ENCODE measurements at places on chromosomes 4 and X.

DNA sequence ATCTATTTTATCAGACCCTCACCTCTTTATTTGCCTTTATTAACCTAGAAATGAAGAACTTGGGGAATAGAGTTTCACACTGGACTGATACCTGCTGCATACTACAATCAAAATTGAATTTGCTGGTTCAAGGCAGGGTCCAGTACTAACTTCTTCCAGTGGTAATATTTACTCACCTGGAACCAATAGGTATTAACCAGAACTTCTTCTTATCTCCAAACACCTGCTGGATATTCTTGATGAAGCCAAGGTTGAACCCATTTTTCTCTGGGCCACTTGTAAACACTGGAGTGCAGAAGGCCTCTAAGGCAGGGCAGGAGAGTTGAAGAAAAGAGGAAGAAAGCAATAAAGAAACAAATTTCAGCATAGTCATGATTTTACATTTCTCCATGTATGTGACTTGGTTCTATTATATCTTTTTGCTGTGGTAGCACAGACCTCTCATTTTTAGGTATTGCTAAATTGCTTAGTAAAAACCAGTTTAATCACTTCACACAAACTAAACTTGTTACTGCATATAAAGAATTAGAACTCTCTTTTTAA, 101.1 kb downstream of the ZDHHC15 start:
- DNase-seq, result no peak

- no peak for DNase-seq
These were observed 58.3 kb upstream of the GUCY1A1 start for GRCh38 chr4:155608225-155608885.

DNA sequence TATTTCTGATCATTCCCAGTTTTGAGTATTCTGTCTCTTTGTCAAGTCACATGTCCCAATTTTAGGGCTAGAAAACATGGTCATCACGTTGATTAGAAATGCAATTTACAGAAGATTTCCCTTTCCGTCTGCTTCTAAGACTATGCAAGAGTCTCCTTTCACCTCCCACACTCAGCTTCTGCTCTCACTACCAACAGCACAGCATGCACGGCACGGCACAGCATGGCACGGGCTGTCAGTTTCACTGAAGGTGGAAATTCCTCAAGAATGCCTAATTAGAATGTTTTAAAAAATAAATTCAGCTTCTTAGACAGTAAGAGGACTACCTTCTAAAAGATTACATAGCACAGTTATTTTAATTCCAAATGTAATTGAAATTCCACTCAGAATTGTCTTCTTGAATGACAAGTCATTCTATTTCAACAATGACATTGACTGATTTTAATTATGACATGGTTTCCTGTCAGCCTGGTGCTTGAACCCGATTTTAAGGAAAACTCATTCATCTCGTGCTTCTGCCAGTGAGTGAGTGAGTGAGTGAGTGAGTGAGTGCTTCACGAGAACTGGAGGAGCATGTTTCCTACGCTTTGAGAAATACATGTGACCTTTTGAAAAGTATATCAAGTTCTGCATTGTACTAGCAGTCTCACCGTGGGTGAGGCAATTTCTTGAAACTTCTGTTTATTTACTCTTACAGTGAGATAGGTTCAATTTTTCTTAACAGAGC, 124.8 kb upstream of the SORBS2 start:
- DNase-seq, result no peak

DNA sequence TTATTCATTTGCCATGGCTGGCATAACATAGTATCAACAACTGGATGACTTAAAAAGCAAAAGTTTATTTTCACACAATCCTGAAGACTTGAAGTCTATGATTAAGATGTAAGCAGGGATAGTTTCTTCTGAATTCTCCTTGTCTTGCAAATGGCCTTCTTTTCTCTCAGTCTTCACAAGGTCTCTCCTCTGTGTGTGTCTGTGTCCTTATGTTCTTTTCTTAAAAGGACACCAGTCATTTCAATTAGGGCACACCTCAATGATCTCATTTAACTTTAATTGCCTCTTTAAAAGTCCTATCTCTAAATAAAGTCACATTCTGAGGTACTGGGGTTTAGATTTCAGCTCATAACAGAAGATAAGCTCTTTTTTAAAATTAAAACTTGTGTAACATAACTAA, 399.7 kb downstream of the PABPC4L start:
- no peak for DNase-seq

- DNase-seq, result no peak
These were observed 107.0 kb downstream of the CPZ start for GRCh38 chr4:8699479-8700145.

DNA sequence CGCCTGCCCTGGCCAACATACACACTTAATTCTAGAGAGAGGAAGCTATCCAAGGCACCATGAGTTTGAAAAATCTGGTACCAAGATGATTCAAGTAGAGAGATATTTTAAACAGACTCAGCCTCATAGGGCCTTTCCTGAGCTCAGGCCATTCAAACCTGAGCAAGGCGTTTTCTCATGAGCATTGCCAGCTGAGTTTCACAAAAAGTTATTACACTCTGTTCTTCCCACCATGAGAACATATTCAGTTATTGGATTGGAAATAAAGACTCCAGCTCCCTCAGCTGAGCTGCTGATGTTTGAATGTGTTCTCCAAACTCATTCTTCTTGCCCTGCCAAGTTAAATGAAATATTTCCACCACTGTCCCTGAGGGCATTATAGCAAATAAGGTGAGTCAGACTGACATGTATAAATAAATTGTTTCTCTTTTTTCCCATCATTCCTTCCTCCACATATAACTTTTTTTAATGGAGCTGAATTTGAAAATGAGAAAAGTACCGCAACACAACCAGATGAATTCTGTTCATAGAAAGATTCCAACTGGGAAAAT, 429.6 kb downstream of the RAB28 start:
- DNase-seq, result no peak

GRCh38 chrX:130110379-130111219, at the start of gene ELF4:
ELF4 (minus strand) TSS chrX:130110497; CDS start chrX:130081330, 29,167 bp downstream.
- peak; percentile 27 for DNase-seq

DNA sequence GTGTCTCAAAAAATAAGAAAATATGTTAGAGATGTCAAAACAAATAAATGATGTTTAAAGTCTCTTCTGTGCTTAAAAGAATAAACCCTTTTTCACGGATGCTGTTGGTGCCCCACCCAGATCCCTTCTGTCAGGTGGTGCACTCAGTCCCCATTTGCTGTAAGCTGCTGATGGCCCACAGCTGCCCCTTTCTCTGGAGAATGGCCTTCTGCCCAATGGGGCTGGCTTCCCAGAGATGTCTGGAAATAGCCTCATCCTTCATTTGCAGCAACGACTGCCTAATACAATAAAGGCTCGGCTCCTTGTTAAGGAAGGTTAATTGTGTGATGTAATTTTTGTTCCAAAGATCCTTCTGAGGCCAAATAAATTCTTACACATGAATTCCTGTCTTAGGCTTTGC, 31.8 kb downstream of the ETNPPL start:
- DNase-seq, result no peak

DNA sequence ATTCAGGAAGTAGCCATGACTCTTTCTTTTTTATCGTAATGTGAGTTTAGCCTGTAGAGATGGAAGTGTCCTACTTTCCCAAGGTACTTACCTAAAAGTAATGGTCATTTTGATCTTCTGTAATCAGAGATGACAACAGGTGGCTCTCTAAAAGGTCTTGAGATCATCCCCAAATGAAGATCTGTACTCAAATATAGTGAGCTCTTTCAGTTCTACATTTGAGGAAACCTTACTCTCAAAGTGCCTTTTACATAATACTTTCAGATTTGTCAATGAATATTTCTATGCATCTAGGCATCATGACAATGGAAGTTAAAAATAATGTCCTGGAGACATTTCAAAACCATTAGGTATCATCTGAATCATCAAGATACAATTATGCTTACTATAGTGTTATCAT, 17.2 kb upstream of the MND1 start:
- no peak for DNase-seq

GRCh38 chr4:76278583-76278982, 27.1 kb downstream of the FAM47E start:
- no peak for DNase-seq

DNA sequence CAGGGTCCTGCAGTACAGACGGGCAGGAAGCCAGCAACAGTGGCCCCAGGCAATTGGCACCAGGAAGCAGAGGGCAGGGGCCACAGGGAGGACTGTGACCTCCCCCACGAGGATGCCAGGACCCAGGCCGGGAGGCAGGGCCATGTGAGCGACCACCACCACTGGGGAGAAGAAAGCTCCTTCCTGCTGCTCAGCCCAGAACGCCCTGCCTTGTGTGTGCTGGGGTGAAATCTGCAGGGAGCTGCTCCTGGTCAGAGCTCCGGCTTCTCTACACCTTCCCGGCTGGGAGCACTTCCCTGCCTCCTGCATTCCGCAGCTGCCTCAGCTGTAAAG, 100.4 kb downstream of the HMX1 start:
- DNase-seq, result no peak

DNA sequence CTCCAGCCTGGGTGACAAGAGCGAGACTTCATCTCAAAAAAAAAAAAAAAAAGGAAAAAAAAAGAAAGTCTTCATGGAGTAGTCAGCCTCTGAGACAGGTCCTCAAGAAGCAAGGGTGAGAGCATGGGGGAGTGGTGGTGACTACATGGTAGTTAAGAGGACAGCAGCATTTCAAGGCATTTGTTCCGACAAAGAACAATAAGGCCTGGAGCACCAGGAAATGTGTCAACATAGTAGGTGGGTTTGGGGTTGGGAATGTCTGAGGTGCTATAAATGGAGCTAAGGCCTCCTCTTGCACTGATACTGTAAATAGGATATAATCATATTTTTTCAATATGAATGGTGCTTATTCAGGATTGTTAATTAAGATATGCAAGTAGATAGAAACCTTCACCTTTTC, 34.4 kb downstream of the GPR82 start:
- no peak for DNase-seq

GRCh38 chr4:43223820-43224219, 331.3 kb downstream of the GRXCR1 start:
- DNase-seq, result no peak

- DNase-seq, result no peak
These were observed 54.5 kb downstream of the CHM start for GRCh38 chrX:85992811-85993229.

GRCh38 chrX:42384956-42385355, 393.0 kb downstream of the PPP1R2C start:
- DNase-seq, result no peak

DNA sequence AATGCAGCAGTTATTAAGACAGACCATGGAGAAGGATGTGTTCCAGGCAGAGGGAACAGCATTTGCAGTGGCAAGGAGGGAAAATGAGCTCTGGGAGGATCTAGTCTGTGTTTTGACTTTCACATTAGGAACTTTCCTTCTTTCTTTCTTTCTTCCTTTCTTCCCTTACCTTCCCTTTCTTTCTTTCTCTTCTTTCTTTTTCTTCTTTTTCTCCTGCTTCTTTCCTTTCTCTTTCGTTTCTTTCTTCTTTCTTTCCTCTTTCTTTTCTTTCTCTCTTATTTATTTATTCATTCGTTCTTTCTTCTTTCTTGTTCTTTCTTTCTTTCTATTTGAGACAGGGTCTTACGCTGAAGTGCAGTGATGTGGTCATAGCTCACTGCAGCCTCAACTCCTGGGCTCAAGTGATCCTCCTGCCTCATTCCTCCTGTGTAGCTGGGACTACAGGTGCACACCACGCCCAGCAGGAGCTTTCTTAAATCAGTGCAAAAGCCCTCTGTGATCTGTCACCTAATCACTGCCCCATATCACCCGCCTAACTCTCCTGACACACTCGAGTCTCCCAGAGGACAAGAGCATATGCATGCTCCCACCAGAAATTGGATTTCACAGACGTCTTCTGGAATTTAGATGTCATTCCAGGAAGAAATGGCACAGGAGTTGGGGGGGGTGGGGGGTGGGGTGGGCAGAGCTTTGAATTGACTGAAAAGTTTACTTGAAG, 15.4 kb upstream of the SPATA4 start:
- no peak for DNase-seq

- no peak for DNase-seq
These were observed 2.1 kb downstream of the TIGD2 start for GRCh38 chr4:89113415-89113814.

- DNase-seq, result no peak
These were observed 332.9 kb downstream of the PPP3CA start for GRCh38 chr4:101014417-101014816.

GRCh38 chrX:146208821-146209220, 391.2 kb downstream of the SLITRK2 start:
- DNase-seq, result no peak

DNA sequence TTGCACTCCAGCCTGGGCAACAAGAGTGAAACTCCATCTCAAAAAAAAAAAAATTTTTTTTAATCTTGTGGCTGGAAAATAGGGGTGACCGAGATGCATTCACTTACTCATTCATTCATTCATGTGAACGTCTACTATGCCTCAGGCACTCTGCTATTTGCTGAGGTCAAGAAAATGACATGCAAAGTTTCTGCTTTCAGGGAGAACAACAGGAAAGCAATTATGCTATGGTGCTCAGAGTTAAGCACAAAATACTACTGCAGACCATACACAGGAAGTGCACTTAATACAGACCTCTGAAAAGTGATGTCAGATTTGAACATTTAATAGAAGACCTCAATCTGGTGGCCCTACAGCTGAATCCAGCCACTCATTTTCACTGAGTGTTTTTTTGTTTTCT, 59.6 kb upstream of the DUSP21 start:
- no peak for DNase-seq

DNA sequence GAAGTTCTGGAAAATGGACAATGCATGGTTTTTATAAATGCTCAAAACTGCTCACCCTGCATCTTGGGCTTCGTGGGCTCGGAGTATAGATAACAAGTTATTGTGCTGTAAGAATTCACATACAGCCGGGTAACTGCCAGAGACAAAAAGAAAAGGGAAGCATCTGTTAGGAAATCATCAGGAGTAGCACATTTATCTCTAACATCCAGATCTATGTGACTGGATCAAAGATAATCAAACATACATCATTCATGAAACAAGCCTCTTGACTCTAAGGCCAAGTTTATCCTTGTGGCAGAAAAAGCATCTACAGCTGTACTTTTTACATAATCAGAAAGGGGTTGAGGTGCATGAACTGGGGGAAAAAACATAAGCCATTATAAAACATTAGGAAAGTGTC, 264.2 kb downstream of the PPP3CA start:
- no peak for DNase-seq

GRCh38 chr4:186304216-186304615, 38.2 kb downstream of the F11 start:
- no peak for DNase-seq

DNA sequence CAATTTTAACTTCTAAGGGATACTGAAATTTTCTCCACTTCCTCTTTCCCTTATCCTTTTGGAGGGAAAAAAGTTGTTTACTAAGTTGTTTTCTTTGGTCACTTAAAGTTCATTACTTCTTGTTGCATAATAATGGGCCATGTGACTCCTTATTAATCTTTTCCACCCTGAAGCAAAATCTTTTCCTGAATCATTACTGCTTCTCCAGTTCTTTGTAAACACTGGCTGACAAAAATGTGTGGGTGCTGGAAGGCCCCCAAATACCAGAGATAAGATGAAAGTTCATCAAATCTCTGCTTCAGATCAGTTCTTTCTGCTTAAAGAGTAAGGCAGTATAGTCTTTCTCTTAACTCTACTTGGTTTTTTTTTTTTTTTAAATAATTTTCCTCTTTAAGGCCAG, 108.9 kb upstream of the NHS start:
- no peak for DNase-seq

- DNase-seq, result no peak
These were observed 438.1 kb downstream of the GBA3 start for GRCh38 chr4:23130845-23131244.

- peak; percentile 26 for DNase-seq
These were observed 20.4 kb downstream of the SLC25A53 start for GRCh38 chrX:104136241-104137019.

Measured in activated CD8-positive, alpha-beta memory T cell treated with anti-CD3 and anti-CD28 coated beads for 4 hours (primary cell).